ENCODE measurements at places on chromosomes 5 and 9.

GRCh38 chr5:66151030-66151429, 6.9 kb downstream of the SREK1 start:
- DNase-seq: no peak

DNA sequence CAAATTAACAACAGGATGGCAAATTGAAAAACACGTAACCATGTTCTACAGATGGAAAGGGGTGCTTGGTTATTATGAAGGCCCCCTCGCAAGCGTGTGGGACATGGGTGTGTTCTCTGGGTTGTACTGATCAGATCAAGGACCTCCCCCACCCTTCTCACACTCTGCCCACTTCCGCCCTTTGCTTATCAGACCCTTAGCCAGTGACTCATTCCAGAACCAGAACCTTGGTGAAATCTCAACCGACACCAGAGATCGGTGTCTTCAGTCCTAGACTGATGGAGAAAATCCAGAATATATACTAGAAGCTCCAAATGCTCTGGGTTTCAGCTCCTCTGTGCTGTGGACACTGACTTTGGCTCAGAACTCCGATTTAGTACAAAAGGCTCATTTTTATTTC, 64.9 kb downstream of the PTTG1 start:
- DNase-seq: no peak

DNA sequence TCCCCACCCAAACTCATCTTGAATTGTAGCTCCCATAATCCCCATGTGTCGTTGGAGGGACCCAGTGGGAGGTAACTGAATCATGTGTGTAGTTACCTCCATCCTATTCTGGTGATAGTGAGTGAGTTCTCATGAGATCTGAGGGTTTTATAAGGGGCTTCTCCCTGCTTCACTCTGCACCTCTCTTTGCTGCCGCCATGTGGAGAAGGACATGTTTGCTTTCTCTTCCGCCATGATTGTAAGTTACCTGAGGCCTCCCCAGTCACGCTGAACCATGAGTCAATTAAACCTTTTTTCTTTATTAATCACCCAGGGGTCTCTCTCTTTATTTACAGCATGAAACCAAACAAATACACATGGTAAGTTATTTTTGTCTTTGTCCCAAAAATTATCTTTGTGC, 726.1 kb downstream of the CDH18 start:
- no peak for DNase-seq

GRCh38 chr5:139276426-139276825, 17.1 kb upstream of the MATR3 start:
- DNase-seq: no peak

GRCh38 chr5:160747987-160748386, 104.0 kb downstream of the ATP10B start:
- DNase-seq: no peak

GRCh38 chr9:119095072-119095471, 274.2 kb downstream of the BRINP1 start:
- DNase-seq: no peak

DNA sequence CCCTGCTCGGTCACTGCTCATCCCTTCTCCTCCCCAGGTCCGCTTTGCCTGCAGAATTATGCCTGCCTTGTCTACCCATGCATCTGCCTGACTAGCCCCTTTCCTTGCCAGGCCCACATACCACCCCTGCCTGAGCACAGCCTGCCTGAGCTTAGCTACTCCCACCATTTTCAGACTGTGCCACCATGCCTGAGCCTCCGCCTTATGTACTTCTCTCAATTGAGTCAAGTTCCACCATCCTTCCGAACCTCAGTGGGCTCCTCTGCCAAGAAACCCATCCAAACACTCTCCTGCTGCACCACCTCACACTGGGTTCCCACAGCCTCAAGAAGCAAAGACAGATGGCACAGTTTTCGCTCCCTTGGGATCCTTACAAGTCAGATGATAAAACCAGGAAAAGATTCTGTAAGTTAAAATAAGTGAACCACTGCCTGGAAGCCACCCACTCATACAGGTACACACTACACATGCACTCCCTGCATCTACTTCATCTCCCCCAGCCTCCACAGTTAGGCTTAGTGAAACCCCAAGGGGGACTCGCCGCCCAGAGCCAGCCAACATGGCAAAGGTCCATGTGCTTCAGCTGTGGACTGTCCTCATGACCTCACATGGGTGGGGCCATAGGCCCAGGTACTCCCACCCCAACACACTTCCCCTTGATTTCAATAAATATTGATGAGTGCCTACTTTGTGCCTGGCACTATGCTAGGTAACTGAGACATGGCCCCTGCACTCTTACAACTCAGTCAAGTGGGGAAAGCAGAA, 23.1 kb downstream of the P4HA2 start:
- no peak for DNase-seq

DNA sequence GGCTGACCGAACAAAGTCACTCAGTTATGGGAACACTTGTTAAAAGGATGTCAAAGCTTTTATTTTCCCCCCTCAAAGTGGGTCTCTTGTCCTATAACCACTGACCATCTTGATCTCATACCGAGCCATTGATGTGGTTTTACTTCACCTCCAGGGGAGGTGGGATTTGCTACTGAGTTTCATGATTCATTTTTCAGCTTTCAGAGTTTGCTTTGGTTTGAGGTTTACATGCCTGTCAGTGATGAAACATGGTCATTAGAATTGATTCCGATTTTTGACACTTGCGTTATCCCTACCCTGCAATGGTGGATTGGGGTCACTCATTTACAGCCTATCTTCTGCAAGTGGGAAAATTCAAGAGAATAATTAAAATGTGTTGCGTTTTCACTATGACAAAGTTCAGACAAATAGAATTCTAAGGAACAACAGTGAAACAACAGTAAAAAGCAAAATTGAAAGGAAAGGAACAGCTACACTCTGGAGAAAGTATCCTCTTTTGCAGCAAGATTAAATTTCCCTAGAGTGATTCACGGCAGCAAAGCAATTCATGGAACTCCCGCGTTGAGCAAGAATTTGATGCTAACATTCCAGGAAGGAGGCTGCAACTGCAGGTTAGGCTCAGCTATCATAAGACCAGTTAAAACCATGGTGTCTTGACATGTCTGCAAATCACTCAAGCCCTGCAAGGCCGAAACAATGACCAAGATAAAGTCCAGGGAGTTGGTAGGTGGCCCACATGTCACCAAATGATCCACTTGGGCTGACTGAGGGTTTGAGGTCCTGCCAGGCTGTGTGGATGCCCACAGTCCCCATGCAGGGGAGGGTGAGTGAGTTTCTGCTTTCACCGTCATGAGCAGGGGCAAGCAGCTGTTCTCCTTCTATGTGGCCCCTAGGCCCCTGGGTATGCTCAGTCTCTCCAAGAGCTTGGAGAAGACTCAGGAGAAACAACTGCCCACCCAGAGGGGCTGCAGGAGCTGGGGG, 9.4 kb downstream of the GADD45G start:
- no peak for DNase-seq

GRCh38 chr9:114733816-114734215, 51.8 kb upstream of the TEX48 start:
- DNase-seq: no peak

GRCh38 chr5:54087436-54087835, 222.9 kb downstream of the ARL15 start:
- no peak for DNase-seq

DNA sequence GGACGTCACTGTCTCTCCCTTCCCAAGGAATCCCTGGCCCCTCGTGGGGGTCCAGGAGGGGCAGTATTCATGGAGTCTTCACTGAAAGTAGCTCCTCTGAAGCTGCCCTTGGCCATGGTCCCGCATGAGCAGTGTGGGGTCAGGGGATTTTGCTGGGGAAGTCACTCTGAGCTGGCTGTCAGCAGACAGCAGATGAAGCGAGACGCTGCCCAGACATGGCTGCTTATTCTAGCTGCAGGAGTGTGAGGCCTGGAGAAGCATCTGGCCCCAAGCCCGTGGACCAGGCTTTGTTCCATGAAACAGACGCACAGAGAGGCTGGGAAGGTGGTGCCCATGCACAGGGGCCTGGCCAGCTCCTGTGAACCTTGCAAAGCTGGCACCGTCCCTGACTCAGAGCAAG, 21.5 kb upstream of the ASS1 start:
- DNase-seq: no peak

DNA sequence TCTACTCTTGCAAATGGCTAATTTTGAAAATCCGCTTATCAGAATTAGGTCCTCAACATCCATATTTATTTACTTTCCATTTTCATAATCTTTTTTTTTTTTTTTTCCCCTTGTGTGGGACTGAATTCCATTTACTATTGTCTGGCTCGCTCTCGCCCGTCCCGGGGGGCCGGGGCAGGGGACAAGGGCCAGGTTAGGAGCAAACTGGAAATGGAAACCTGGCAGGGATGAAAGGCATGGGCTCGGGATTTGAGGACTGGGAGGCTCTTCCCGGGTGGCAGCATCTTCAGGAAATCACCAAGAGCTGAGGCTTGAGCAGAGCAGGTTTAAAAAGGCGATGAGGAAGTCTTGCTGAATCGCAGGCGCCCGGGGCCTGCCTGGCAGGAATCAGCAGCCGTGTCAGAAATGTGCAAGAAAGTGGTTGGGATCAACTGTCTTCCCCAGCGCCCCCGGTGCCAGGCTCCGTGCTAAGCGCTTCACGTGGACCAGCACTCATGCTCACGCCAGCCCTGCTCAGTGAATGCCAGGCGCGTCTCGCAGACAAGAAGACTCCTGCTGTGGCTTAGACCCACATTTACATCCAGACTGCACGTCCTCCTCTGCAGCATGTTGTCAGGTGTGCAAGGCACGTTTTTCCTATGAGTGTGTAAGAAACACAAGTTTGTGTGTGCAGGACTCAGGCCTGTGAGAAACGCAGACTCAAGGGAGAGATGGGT, 66.3 kb upstream of the UNC5A start:
- no peak for DNase-seq

DNA sequence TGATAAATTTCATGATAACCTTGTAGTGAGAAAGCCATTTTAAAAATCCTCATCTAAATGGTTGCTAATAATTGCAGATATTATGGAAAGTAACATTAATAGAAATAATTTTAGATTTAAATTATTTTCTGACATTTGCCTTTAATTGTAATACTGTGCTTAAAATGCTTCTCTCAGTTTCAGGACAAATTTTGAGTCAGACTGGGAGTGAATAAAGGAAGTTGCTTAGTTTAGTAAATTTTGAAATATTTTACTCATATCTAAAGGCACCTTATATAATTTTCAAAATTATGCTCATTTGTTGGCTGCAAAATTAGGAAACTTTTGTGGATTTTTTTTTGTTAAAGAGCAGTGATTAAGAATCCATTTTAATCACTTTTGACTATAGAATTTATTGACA, 93.8 kb downstream of the CSNK1G3 start:
- DNase-seq: no peak

GRCh38 chr9:83563360-83563759, 25.2 kb upstream of the FRMD3 start:
- DNase-seq: no peak

DNA sequence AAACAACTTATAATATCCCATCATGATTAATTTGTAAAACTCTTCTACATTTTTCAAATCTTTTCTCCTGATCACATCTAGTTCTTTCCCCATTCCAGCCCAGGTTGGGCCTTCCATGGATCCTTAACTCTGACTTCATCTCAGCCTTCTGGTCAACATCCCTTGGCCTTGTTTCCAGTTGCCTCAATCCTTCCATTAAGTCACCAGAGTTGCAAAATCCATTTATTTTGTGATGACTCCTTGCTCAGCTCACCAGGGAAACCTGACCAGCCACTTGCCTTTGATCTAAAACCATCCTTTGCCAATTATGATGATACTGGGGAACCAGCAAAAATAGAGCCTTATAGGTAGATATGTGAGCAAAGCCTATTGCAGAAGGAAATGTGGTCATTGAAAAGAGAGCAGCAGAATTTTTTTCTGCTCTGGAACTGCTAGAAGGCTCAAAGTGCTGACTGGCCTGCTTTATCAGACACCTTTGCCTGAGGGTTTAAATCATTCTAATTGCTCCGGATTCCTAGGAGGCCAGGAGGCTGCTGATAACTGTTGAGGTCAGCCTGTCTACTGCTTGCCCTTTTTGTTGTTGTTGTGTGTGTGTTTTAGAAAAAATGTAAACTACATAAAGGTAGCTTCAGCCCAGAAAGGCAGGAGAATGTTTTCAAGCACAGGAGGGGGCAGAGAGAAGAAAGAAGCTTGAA, 512.2 kb upstream of the GRIA1 start:
- DNase-seq: no peak

DNA sequence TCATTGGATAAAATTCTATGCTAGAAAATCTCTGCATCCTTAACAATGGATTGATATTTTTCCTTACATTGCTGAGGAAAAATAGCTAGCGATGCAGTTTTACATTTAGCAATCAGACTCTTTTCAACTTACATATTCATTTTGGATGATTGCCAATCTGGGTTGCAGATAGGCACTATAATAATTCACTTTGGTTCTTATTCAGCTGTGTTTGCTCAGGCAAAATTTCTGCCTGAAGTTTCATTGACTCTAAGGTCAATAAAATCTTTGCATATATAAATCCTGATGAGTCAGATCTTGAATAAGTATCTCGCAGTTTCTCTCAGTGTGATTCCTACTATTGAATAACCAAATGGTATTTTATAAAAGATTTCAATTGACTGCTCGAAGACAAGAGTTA, 1105.8 kb downstream of the CDH18 start:
- DNase-seq: no peak

DNA sequence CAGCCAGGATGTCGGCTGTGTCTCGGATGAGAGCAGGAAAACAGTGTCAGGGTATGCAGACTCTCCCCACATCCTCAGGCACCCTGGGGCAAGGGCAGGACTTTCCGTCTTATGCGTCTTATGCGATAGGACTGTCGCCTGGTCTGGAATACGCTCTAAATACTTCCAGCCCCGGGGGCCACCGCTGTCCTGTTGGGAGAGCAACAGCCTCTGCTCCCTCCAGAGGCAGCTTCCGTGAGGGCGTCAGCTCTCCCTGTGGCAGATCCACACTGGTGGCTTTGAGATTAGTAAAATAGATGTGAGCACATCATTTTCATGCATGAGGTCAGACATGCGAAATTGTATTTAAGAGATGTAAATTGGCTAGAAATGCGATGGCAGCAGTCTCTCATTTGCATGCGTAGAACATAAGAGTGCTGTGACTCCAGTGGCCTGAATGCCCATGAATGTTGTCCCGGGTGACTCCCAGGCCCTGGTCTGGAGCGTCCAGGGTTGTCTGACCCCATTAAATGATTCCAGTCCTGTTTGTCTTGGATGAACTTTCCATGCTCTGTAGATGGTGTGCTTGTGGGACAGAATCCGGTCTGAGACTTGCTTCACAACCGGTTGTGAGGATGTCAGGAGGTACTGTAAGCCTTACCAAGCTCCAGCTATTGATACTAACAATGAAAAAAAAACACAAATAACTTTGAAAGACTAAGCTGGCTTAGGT, 228.2 kb downstream of the SYK start:
- DNase-seq: no peak
